Pancreas (tissue), 10 donors: ENCODE measurements at places on chromosomes 5 and 9. TPM values are rescaled to one million over a fixed set of nuclear protein-coding genes. Genes with fewer than 3 reads are reported as not detected.

- no peak overlapping the region for H3K4me3 ChIP-seq
- DNase-seq, result no peak
- no peaks in the 10 kb centered on the region for H3K36me3 ChIP-seq
- no peaks in the 10 kb centered on the region for H3K4me1 ChIP-seq
- H3K27me3 ChIP-seq, result no peaks in the 10 kb centered on the region
- H3K27ac ChIP-seq, result no peak overlapping the region
Observed at GRCh38 chr9:100697339-100697738, 119.5 kb downstream of the CAVIN4 start.

- no peak overlapping the region for H3K4me3 ChIP-seq
- H3K27ac ChIP-seq, result no peak overlapping the region
Observed at GRCh38 chr5:127353327-127353726, 62.7 kb downstream of the MEGF10 start.

GRCh38 chr5:65062469-65063083 lies 293.8 kb downstream of the CWC27 start:
- DNase-seq, result no peak
- no peak overlapping the region for H3K27ac ChIP-seq
- no peaks in the 10 kb centered on the region for H3K4me1 ChIP-seq
- no peak overlapping the region for H3K4me3 ChIP-seq
- H3K27me3 ChIP-seq, result no peaks in the 10 kb centered on the region

SLC12A7 gene
- total RNA-seq, result 56.5 TPM

- H3K4me1 ChIP-seq, result no peaks in the 10 kb centered on the region
- no peaks in the 10 kb centered on the region for H3K27me3 ChIP-seq
- no peaks in the 10 kb centered on the region for H3K36me3 ChIP-seq
- H3K27ac ChIP-seq, result no peak overlapping the region
Observed at GRCh38 chr9:130518943-130519799, 60.2 kb upstream of the FUBP3 start.

TTC16 gene
- 0.09 TPM for total RNA-seq

GRCh38 chr5:151686674-151687407 lies at the start of gene SPARC:
Gene SPARC (minus strand): TSS chr5:151686915. CDS start chr5:151676188, 10,727 bp downstream.
- DNase-seq, result no peak
- H3K4me3 ChIP-seq, result no peak within 1 kb of the TSS
- no peaks in the 10 kb centered on the region for H3K4me1 ChIP-seq

GRCh38 chr5:109170629-109171350 lies 239.0 kb downstream of the PJA2 start:
- no peaks in the 10 kb centered on the region for H3K36me3 ChIP-seq
- H3K4me3 ChIP-seq, result no peak overlapping the region
- no peak overlapping the region for H3K27ac ChIP-seq

DNA sequence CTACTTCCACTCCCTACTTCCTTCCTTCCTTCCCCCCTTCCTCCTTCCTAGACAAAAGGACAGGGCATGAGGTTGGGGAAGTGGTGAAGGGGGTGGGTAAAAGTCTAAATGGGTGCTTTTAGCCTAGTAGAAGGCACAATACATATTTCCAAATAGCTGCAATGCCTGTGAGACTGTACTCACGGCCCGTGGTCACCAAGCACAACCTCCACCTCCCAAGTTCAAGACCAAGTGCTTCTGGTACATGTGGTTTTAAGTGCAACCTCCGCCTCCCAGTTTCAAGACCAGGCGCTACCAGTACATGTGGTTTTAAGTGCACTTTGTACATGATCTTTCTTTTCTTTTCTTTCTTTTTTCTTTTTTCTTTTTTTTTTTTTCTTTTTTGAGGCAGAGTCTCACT lies 14.5 kb upstream of the NTNG2 start:
- DNase-seq, result no peak
- no peaks in the 10 kb centered on the region for H3K4me1 ChIP-seq
- no peaks in the 10 kb centered on the region for H3K36me3 ChIP-seq
- H3K27ac ChIP-seq, result no peak overlapping the region

LCP2 gene
- total RNA-seq, result 2.1 TPM

GRCh38 chr9:6845128-6845826 lies 87.5 kb downstream of the KDM4C start:
- no peak overlapping the region for H3K27ac ChIP-seq
- no peaks in the 10 kb centered on the region for H3K27me3 ChIP-seq
- DNase-seq, result no peak
- H3K36me3 ChIP-seq, result no peaks in the 10 kb centered on the region
- no peaks in the 10 kb centered on the region for H3K4me1 ChIP-seq

DNA sequence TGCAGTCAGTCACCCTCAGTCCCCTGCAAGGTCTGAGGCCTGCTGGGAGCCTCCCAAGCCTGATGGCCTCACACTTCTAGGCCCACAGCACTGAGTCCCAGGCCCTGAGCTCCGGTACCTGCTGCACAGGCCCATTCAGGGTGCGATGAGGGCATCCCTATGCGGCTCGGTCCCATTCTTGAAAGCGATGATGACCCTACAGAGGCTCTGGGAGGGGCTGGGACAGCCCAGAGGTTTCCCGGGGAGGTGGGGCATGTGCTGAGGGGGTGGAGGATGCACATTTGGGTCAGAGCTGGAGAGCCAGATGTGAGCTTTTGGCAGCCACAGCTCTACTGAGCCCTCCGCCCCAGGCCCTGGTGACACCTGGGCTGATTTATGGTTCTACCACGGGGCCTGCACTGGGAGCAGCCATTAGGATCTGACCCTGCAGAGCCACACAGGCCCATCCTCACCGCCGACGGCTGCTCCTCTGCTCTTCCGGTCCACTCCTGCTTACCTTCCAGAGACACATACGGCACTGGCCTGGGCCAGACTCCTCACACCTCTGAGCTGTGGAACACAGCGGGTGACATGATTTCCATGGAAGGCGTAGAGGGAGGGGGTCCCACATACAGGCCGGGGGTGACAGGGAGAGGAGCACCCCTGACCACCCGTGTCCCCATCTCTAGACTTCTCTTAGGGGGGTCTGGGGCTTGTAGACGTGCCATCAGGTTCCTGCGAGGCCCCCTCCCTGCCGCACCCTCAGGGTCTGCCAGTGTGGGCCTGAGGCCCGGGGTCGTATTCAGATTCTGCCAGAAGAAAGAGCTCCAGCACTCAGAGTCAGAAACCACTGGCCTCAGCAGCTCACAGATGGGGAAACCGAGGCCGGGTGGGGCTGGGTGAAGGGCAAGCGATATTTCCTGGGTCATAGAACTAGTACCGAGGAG lies 53.4 kb downstream of the COL23A1 start:
- no peak overlapping the region for H3K4me3 ChIP-seq
- H3K27me3 ChIP-seq, result no peaks in the 10 kb centered on the region
- H3K27ac ChIP-seq, result no peak overlapping the region
- H3K4me1 ChIP-seq, result no peaks in the 10 kb centered on the region

- H3K36me3 ChIP-seq, result no peaks in the 10 kb centered on the region
- no peaks in the 10 kb centered on the region for H3K27me3 ChIP-seq
- no peak overlapping the region for H3K4me3 ChIP-seq
- H3K27ac ChIP-seq, result no peak overlapping the region
- H3K4me1 ChIP-seq, result no peaks in the 10 kb centered on the region
Observed at GRCh38 chr5:15763754-15764153, 263.8 kb downstream of the FBXL7 start.

GRCh38 chr9:38486056-38486615 lies 61.9 kb upstream of the IGFBPL1 start:
- H3K36me3 ChIP-seq, result no peaks in the 10 kb centered on the region
- DNase-seq, result no peak
- H3K27me3 ChIP-seq, result no peaks in the 10 kb centered on the region

HEMGN gene
- total RNA-seq, result not detected

CDC37L1 gene
- 13.4 TPM for total RNA-seq

DNA sequence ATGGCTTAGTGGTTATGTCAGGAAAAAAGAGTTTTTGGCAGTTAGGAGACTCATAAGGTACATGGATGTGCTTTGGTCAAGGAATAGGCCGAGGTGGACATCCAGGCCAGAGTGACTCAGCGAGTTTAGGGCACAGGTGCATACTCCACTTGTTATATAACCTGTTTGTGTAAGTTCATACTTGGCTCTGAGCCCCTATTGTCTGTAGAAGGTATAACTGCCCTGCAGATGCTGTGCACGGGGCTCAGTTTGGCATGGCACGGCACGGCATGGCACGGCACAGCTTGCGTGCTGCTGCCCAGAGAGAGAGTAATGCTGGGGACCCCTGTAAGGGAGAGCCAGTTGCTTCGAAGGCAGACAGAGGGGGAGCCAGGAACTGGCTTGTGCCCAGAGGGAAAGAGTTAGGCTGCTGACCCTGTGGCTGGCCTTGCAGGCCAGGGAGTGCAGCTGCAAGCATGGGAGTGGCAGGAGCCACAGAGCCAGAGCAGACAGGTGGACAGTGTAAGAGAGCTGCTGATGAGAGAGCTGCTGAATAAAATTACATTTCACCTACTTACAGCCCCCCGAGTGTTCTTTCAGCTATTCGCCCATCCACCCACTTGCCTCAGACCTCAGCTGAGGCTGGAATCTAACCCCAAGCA lies 32.2 kb downstream of the GCNT4 start:
- H3K36me3 ChIP-seq, result no peaks in the 10 kb centered on the region
- DNase-seq, result peak; percentile 58
- H3K4me1 ChIP-seq, result peaks cover 27% of the 10 kb centered on the region
- H3K27me3 ChIP-seq, result no peaks in the 10 kb centered on the region
- no peak overlapping the region for H3K4me3 ChIP-seq

GRCh38 chr9:86706391-86706790 lies 240.9 kb downstream of the GAS1 start:
- no peak overlapping the region for H3K27ac ChIP-seq
- H3K4me1 ChIP-seq, result no peaks in the 10 kb centered on the region
- H3K36me3 ChIP-seq, result no peaks in the 10 kb centered on the region
- no peak overlapping the region for H3K4me3 ChIP-seq
